ENCODE measurements at places on chromosomes 1 and 21. TPM values are rescaled to one million over a fixed set of nuclear protein-coding genes. Genes with fewer than 3 reads are reported as not detected.

DNA sequence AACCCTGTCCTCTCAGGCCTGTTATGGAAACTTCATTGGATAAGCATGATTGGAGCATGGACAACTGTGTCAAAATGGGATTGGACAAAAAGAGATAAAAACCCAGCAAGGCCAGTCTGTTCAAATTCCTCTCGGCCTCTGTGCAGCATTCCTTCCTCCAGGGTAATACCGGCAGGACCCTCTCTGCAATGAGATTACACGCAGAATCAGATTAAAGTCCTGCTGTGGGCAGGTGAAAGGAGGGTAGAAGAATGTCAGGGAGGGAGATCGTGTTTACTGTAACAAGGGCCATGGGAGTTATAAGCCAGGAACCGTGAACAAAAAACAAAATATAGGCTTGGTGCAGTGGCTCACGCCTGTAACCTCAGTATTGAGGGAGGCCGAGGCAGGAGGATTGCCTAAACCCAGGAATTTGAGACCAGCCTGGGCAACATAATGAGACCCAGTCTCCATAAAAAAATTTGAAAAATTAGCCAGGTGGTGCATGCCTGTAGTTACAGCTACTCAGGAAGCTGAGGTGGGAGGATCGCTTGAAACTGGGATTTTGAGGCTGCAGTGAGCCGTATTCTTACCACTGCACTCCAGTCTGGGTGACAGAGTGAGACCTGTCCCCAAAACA lies 5.6 kb upstream of the EFHD2 start:
- no peak for DNase-seq

The LRRC71 gene
- total RNA-seq, result not detected

GRCh38 chr1:118366286-118366685 lies 181.3 kb upstream of the SPAG17 start:
- DNase-seq, result no peak

DNA sequence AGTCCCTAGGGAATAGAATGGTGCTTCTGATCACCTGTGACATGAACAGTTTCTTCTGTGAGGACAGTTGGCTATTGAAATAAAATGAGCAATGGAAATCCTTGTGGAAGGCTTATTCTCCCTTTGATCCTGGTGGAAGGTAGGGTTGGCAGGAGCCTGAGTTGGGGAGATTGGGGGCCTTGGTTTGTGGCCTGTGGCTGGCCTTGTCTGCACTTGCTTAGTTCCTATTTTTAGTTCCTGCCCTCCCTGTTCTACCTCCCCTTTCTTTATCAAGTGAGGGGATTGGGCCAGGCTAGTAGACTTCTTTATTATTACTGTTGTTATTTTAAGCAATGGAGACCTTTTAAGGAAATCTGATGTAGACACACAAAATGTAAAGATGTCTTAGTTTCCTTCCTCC lies 8.2 kb downstream of the DMRTB1 start:
- no peak for DNase-seq

- no peak for DNase-seq
Observed at GRCh38 chr1:91754348-91754747, 131.6 kb downstream of the TGFBR3 start.

DNA sequence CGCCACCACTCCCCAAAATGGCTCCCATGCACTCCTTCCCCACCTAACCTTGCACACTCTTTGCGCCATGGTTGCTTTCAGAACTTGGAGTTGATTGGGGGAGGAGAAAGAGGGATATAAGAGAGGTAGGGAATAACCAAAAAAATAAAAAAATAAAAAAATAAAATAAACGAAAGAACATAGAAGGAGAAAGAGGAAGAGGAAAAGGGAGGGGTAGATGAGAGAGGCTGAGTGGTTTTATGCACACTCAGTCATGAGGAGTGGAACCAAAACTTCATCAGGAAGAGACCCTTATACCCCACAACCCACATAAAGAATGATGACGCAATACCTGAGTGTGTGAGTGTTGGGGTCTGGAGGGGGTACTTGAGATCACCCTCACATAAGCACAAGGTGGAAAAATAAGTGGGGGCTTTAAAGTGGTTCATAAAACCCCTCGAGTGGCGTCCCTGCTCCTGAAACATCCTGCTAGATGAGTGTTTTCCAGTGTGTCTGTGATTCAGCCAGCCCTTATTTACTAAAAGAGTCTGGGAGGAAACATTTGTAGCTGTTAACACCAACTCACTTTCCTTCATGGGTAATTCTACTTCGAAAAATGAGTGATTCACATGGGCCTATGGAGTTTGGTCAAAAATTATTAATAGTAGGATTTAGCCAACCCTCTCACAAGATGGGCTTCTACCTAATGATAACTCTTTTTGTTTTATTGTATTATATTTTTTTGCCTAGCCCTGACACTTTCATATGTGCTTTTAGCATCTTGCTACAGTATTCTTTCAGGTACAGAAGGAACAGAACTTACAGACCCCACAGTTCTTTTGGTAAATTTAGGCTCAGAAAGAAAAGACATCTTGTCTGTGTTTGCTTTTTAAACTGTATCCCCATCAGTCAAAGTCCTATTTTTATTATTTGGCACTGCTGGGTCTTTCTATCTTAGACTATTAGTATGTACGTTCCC lies 5.2 kb downstream of the SLAMF1 start:
- DNase-seq, result no peak

The VWA5B1 gene
- not detected for total RNA-seq

GRCh38 chr1:7811476-7811875 lies 27.4 kb downstream of the PER3 start:
- no peak for DNase-seq

DNA sequence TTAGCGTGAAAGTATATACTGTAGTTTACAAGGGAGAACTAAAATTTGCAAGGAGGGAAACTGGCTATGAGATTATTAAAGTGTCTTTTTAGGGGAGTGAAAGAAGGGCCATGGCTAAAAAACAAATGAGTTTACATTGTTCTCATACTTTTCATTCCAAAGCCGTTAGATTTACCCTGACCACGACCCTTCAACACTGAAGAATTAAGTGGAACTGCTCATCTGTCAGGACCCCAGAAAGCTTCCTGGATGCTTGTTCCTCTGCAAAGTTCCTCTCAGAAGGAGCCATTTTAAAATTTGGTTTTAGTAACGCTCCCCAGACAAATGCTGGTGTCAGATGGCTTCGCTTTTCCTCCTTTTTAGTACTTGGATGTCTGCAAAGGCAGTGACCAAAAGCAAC lies 82.7 kb upstream of the ZBTB18 start:
- no peak for DNase-seq

The SLC9C2 gene
- total RNA-seq, result not detected

The LYPLA2 gene
- 21.8 TPM for total RNA-seq

The GPR37L1 gene
- total RNA-seq, result 0.09 TPM

DNA sequence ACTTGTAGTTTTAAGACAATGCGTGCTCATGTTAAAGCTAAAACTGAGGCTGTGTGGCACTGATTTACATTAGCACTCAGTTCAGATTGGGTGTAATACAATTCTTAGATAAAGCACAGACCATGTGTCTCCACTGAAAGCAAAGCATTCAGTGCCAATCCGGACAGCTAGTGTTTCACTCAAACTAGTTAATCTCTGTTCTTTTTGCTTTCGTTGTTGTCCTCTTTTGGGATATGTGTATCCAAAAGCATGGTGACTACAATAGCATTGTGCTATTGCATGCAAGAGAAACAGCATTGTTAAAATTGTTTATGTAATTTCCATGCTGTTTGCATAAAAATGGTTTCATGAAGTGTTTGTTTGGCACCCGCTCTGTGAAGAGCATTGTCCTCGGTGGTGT lies 54.6 kb downstream of the F3 start:
- no peak for DNase-seq

DNA sequence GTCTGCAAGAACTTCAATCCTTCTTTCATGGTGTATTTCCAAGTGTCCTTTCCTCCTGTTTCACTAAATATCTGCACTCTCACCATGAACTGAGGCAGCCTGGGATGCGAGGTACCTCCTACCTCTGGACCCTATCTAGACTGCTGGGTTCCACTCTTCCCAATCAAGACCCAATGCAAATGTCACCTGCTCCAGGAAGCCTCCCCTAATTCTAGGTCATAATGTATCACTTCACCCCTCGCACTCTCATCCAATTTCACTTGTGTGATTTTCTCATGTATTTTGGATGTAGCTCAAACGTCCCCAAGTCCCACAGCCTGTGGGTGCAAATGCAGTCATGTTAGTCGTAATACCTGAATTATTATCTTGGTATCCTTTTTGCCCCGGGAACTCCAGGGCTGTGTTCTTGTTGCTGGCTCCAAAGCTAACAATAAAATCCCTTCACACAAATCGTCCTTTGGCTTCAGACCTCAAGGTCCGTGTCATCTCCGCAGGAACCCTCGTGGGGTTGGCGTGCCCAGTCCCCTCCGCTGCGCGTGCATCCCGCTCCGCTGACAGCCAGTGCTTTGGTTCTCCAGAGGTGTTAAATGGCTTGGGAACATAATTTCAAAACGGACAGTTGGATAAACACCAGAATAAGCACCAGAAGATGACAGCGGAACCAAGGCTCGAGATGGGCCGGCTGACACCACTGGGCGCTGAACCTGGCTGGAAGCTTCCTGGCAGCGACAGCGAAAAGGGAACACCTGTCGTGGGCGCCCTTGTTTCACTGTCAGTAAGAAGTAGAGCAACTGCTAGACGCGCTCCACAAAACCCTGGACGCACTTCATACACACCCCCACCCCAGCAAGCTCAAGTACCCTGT lies 1.0 kb upstream of the BACH1 start:
- no peak for DNase-seq

The LORICRIN gene
- total RNA-seq, result not detected

The KLHDC8A gene
- total RNA-seq, result 0.83 TPM

- no peak for DNase-seq
Observed at GRCh38 chr1:24535021-24535424, 20.9 kb upstream of the NCMAP start.

GRCh38 chr21:15414057-15414456 lies 315.7 kb upstream of the USP25 start:
- DNase-seq, result no peak

DNA sequence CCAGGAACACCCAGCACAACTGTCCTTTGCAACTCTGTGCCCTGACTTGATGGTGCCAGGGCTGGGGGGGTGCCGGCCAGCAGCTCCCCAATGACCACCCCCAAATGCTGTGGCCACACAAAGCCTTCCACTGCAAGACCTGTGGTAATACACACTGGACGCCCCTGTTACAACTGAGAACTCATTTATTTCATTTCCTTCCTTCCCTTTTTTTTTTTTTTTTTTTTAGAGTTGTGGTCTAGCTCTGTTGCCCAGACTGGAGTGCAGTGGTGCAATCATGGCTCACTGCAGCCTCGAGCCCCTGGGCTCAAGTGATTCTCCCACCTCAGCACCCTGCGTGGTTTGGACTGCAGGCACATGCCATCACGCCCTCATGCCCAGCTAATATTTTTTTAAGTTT lies 25.2 kb downstream of the TP73 start:
- no peak for DNase-seq

DNA sequence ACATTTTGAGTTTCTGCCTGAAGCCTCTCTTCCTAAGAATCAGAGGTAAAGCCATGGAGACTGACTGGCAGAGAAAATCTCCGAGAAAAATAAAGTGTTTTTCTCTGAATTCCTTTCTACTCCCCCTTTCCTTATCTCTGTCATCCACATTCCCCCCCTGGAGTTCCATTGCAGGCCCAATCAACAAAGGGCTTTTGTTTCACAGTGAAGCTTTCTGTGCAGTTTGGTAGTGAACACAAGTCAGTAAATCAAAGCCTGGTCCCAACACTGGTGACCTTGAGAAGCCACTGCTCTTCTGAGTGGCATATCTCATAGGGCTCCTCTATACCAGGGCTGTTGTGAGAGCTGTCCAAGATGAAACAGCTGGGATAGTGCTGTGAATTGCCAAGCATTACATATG lies 228.4 kb downstream of the SEC16B start:
- no peak for DNase-seq

DNA sequence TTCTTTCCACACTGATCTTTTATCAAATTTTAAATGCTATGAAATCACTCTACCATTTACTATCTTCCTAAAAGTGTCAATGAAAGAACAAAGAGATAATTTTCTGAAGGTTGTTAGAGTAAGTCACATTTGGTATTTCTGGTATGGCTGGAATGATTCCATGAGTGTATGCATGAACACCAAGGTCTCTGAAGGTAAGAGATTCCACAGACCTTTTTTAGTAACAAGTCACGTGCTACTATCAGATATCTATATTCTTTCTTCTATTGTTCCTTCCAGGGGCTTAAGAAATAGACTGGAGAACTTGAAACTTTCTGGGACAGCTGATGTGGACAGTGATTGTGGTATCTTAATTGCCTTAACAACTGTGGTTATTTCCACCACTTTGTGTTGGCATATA lies 265.0 kb downstream of the SDCCAG8 start:
- DNase-seq, result no peak

DNA sequence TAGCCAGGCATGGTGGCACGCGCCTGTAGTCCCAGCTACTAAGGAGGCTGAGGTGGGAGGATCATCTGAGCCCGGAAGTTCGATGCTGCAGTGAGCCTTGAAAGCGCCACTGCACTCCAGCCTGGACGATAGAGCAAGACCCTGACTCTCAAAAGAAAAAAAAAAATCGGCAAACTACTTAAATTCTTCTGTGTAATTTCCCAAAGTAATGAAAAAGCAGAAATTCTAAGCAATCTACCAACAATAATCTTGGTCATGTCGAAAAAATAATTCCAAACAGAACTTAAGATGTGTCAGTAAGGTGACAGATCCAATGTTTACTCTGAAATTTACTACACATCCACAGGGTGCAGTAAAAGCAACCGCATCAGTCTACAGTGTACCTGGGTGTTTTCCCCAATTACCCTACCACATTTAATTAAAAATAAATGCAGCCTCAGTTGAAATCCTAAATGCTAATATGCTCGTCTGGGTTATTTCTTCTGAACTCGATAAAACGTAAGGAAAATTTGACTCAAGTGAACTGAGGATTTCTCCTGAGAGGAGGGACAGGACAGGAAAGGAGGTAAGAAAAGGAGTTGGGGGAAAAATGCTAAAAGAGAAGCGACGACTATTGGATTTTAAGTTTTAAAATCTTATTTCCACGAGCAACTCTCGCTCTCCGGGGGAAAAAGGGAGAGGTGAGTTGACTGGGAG lies 801 bp downstream of the EPRS1 start:
- DNase-seq, result no peak

- DNase-seq, result no peak
Observed at GRCh38 chr1:33842348-33842747, 21.5 kb upstream of the HMGB4 start.
